ENCODE measurements at places on chromosomes 2 and 18. TPM values are rescaled to one million over a fixed set of nuclear protein-coding genes. Genes with fewer than 3 reads are reported as not detected.

WDR54 gene
- 7.5 TPM for total RNA-seq

WDR35 gene
- 2.2 TPM for total RNA-seq

TDRD15 gene
- total RNA-seq: not detected

RBM44 gene
- total RNA-seq: 0.35 TPM

UBXN4 gene
- total RNA-seq: 106 TPM

MC5R gene
- total RNA-seq: not detected

GAREM2 gene
- total RNA-seq: 3.9 TPM

- no peaks in the 10 kb centered on the region for H3K4me1 ChIP-seq
- no peak for DNase-seq
Measured at GRCh38 chr18:9965711-9966624, 52.2 kb downstream of the VAPA start.

GRCh38 chr2:150075831-150076230 lies 411.6 kb downstream of the RND3 start:
- H3K27me3 ChIP-seq: no peaks in the 10 kb centered on the region
- no peaks in the 10 kb centered on the region for H3K4me1 ChIP-seq
- DNase-seq: no peak
- no peak overlapping the region for H3K4me3 ChIP-seq
- H3K36me3 ChIP-seq: no peaks in the 10 kb centered on the region
- no peak overlapping the region for H3K27ac ChIP-seq

GRCh38 chr2:175057078-175057685 lies 52.0 kb upstream of the CHN1 start:
- no peak overlapping the region for H3K4me3 ChIP-seq
- H3K4me1 ChIP-seq: no peaks in the 10 kb centered on the region
- no peak overlapping the region for H3K27ac ChIP-seq
- H3K27me3 ChIP-seq: no peaks in the 10 kb centered on the region
- DNase-seq: no peak

DNA sequence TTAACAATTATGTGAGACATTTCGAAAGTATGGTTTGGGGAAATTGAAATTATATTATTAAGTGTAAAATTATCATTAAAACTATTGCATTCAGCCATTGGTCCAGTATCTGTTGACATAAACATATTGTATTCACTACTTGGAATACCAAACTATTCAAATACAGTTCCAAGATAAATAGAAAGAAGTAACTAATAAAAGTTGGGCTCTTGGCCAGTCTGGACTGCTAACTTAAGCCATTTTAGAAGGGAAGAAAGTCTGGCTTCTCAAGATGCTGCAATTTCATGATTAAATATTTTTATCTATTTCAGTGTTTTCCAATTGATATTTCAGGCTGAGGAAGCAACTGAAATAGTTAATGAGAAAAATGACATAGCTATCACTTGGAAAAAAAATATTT lies 109.8 kb upstream of the CHRNA1 start:
- no peak overlapping the region for H3K4me3 ChIP-seq
- no peaks in the 10 kb centered on the region for H3K27me3 ChIP-seq
- no peak overlapping the region for H3K27ac ChIP-seq
- DNase-seq: no peak

DNA sequence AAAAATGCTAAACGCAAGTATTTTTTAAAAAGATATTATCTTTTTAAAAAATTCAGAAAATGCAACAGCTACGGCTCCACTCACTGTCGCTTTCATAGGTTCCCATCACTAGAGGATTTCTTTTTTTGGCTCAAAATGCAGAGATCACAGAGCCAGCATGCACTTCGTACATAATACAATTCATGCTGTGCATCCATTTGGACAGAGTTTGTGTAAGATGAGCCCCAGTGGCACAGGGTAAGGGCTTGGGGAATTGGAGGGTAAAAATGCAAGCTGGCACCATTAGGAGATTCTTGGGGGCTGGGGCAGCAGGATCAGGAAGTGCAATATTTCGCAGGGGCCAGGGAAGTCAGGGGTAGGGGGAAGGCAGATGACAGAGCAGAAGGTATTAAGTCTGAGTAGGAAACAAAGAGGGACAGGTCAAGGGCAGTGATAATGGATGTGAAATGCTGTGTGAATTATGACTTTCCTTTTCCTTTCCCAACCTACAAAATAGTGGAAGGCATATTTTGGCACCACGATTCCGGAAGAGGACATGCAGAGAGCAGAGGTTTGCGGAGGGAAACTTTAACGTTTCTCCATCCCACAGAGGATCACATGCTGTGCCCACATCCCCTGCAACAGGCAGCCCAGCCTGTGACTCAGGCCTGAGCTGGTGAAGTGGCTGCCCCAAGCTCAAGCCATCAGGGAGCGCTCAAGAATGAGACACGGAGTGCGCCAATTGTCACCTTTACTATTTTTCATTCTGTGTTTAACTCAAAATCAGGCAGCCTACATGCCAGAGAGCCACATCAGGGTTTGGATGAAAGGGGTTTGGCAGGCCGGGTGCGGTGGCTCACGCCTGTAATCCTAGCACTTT lies 4.7 kb downstream of the CAPG start:
- H3K27me3 ChIP-seq: no peaks in the 10 kb centered on the region
- H3K36me3 ChIP-seq: no peaks in the 10 kb centered on the region
- DNase-seq: peak; percentile 51
- H3K4me1 ChIP-seq: peaks cover 12% of the 10 kb centered on the region
- no peak overlapping the region for H3K4me3 ChIP-seq
- peak overlapping the region; percentile 15 for H3K27ac ChIP-seq

DNA sequence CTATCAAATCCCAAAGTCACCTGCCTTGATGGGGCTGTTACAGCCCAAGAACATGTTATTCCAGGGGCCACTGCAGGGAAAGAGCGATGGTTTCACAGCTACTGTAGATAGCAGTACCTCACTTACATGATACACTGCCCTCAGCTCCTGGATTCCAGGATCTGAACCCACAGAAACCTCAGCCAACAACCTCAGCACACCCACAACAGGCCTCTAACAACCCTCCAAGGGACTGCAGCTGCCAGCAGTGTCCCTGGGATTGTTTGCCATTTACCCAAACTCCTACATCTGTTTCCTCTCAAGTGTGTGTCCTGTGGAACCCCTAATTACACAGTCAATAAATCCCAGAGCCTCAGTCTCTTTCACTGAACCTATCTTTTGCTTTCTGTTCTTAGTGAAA lies 28.2 kb downstream of the OSBPL1A start:
- H3K36me3 ChIP-seq: no peaks in the 10 kb centered on the region
- H3K27ac ChIP-seq: no peak overlapping the region
- no peaks in the 10 kb centered on the region for H3K4me1 ChIP-seq
- DNase-seq: no peak

- no peaks in the 10 kb centered on the region for H3K27me3 ChIP-seq
- H3K36me3 ChIP-seq: no peaks in the 10 kb centered on the region
- no peaks in the 10 kb centered on the region for H3K4me1 ChIP-seq
- no peak overlapping the region for H3K27ac ChIP-seq
- DNase-seq: peak; percentile 57
Measured at GRCh38 chr2:207692206-207693065, 19.0 kb upstream of the CCNYL1 start.

GRCh38 chr2:34831096-34831495 lies 1232.0 kb upstream of the FAM98A start:
- no peak for DNase-seq
- H3K4me1 ChIP-seq: no peaks in the 10 kb centered on the region
- H3K4me3 ChIP-seq: no peak overlapping the region
- no peaks in the 10 kb centered on the region for H3K36me3 ChIP-seq
- H3K27me3 ChIP-seq: no peaks in the 10 kb centered on the region

GRCh38 chr2:44543773-44544725 lies 182.3 kb downstream of the CAMKMT start:
- no peak overlapping the region for H3K27ac ChIP-seq
- no peaks in the 10 kb centered on the region for H3K4me1 ChIP-seq
- DNase-seq: no peak
- no peaks in the 10 kb centered on the region for H3K36me3 ChIP-seq
- no peak overlapping the region for H3K4me3 ChIP-seq

DNA sequence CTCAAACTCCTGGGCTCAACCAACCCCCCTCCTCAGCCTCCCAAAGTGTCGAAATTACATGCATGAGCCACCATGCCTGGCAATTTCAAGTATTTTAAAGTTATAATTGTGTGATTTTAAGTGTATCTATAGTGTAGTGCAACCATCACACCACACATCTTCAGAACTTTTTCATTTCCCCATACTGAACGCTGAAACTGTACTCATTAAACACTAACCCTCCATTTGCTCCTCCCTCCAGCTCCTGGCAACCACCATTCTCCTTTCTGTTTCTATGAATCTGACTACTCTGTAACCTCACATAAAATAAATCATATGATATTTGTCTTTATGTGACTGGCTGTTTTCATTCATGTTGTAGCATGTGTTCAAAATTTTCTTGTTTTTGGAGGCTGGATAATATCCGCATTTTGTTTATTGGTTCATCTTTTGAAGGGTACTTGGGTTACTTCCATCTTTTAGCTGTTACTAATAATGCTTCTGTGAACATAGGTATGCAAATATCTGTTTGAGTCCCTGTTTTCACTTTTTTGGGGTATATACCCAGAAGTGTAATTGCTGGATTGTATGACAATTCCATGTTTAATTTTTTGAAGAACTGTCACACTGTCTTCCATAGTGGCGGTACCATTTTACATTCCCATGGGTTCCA lies 188.2 kb downstream of the PLCL1 start:
- no peak overlapping the region for H3K4me3 ChIP-seq
- no peak for DNase-seq
- no peaks in the 10 kb centered on the region for H3K27me3 ChIP-seq
- no peak overlapping the region for H3K27ac ChIP-seq

DNA sequence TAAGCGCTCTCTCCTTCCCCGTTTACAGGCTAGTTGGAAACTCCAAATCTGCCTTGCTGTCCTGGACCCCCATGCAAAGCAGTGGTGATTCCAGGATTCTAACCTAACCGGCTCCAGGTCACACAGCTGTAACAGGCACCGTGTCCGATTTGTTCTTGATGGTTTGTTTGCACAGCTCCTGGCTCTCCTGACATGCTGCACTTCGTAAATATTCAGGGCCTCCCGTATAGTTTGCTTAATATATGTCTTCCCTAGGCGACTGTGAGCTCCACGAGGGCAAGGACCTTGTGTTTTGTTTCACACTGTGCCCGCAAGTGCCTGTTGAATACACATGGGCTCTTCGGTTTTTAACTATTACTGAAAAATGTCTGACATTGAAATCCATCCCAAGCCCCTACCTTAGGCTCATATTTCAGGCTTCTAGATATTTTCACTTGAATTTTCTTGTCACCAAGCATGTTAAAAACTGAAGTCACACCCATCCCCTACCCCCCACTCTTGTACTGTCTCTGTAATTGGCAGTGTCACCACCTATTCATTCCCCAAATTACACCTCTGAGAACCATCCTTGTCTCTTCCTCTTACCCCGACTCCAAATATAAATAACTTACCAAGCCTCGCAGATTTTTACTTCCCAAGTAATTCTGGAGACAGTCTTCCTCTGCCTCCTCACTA lies 1.0 kb upstream of the PUM2 start:
- H3K27ac ChIP-seq: peak overlapping the region; percentile 92
- no peaks in the 10 kb centered on the region for H3K36me3 ChIP-seq
- no peaks in the 10 kb centered on the region for H3K27me3 ChIP-seq

GRCh38 chr2:216808805-216809425 lies 50.9 kb downstream of the TNP1 start:
- no peaks in the 10 kb centered on the region for H3K27me3 ChIP-seq
- H3K36me3 ChIP-seq: no peaks in the 10 kb centered on the region
- no peak overlapping the region for H3K4me3 ChIP-seq
- no peak overlapping the region for H3K27ac ChIP-seq
- no peak for DNase-seq

GRCh38 chr2:3214806-3215404 lies 162.7 kb downstream of the EIPR1 start:
- H3K4me3 ChIP-seq: no peak overlapping the region
- H3K27ac ChIP-seq: no peak overlapping the region
- no peaks in the 10 kb centered on the region for H3K27me3 ChIP-seq
- no peak for DNase-seq

DNA sequence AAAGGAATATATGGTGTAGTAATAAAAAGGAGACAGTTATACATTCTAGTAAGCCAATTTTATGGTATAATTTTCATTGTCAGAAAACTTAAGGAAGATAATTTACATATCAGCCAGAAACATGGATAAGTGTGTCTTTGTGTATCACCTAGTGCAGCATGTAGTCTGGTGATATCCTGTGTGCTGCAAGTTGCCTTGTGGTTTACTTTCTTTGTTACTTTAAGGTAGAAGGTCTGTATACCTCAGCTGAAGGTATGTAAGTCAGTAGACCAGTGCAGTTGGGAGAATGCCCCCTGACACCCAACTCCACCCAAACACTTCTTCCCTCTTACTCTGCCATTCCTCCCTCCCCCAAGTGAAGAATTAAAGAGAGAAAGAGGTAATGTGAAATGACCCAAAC lies 11.0 kb downstream of the GORASP2 start:
- DNase-seq: no peak
- H3K4me3 ChIP-seq: no peak overlapping the region
- no peaks in the 10 kb centered on the region for H3K4me1 ChIP-seq
- H3K27me3 ChIP-seq: no peaks in the 10 kb centered on the region
- H3K27ac ChIP-seq: no peak overlapping the region

All from colonic mucosa (tissue), 4 donors.